Left renal pelvis (tissue), 4 donors: ENCODE measurements at places on chromosomes 6 and 20. TPM values are rescaled to one million over a fixed set of nuclear protein-coding genes. Genes with fewer than 3 reads are reported as not detected.

GRCh38 chr6:93177438-93177837, 241.9 kb downstream of the EPHA7 start:
- no peak for DNase-seq

DNA sequence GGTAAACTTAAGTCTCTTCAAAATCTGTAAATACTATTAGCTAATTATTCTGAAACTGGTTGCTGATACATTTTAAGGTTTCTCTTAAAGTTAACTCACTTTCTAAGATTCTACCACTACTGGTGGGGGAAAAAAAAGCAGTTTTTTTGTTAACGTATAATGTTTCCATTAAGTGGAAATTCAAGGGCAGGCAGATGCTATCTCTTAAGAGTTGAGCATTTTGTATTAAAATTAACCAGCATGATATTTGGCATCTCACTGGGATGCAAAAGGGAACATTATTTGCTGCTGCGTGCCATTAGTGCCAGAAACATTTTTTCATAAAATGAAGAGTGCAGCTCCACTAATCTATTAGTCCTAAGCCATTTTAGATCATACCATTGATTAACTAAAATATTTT, 246.2 kb downstream of the PRKN start:
- DNase-seq = no peak

- DNase-seq = no peak
These were observed 6.2 kb downstream of the LINC00237 start for GRCh38 chr20:21099751-21100577.

The BEND6 gene
- 5.0 TPM for polyA plus RNA-seq

DNA sequence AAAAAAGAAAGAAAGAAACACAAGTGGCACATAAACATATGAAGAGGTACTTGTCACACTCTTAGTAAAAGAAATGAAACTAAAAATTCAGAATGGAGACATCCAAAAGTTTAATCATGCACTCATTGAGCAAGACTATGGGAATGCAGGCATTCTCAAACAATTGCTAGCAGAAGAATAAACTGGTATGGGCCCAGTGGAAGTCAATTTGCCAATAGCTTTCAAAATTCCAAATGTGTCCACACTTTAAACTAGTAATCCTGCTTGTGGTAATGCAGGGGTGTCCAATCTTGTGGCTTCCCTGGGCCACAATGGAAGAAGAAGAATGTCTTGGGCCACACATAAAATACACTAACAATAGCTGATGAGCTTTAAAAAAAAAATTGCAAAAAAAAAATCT, 97.4 kb downstream of the EPB41L2 start:
- DNase-seq = no peak

DNA sequence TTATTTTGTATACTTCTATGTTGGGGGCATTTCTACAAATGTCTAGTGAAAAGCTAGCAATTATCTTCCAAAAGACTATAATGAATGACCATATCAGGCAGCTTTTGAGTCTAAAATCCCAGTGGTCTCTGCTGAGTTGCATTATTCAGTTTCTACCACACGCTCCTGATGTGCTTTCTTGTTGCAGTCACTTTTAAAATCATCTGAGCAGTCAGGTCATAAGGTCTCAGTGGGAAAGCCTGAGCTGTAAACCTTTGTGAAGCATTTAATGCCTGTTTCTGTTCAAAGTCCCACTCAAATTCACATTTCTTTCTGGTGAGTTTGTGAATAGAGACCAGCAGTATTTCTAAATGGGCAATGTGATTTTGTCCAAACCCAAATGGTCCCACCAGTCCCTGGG, 1681.5 kb downstream of the HACE1 start:
- no peak for DNase-seq

GRCh38 chr6:142476452-142476851, 174.6 kb downstream of the ADGRG6 start:
- no peak for DNase-seq

DNA sequence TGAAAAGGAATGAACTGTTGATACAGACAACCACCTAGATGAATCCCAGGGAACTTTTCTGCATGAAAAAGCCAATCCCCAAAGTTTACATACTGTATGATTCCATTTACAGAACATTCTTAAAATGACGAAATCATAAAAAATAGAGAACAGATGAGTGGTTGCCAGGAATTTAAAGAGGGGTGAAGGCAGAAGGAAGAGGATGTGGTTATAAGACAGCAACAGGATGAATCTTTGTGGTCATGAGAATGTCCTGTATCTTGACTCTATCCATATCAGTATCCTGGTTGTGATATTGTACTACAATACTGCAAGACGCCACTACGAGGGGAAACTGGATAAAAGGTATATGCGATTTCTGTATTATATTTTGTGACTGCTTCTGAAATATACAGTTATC, 70.1 kb upstream of the EMILIN3 start:
- DNase-seq = no peak

DNA sequence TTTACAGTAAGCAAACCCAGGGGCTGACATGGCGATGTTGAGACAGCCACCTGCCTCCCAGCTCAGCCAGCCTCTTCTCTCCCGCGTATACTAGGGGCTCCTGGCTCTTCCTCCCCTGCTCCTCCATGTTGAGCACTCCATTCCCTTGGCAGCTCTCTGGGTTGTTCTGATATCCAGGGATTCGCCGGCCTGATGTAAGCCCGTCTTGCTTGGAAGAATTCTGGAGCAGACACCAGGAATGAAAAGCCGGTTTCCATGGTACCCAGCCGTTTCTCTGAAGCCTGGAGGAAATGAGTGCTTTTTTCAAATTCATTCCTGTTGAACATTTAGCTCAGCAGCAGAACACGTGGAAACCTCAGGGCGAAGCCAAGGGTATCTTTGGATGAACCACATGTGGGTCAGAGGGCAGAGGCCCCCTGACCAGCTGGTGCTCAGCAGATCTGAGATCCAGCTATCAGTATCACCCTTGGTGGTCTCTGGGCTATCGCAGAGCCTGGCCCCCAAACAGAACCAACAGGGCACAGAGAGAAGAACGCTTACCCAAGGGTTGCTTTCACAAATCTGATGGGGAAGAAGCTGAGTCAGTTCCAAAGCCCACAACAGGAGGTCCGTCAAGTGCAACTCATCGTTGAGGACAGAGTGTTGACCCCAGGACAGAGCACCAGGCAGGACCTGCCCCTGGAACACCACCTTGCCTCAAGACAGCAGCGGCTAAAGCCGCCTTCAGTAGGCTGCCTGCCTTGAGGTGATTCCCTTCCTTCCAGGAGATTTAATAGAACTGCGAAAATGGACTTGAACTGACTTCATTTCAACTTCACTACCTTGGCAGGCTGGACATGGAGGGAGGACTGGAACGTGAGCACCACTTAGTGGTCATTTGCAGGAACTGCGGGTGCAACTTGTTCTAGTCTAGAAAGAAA, 96.1 kb upstream of the RIN2 start:
- no peak for DNase-seq

- no peak for DNase-seq
These were observed 13.9 kb upstream of the KLHL31 start for GRCh38 chr6:53679446-53679933.

DNA sequence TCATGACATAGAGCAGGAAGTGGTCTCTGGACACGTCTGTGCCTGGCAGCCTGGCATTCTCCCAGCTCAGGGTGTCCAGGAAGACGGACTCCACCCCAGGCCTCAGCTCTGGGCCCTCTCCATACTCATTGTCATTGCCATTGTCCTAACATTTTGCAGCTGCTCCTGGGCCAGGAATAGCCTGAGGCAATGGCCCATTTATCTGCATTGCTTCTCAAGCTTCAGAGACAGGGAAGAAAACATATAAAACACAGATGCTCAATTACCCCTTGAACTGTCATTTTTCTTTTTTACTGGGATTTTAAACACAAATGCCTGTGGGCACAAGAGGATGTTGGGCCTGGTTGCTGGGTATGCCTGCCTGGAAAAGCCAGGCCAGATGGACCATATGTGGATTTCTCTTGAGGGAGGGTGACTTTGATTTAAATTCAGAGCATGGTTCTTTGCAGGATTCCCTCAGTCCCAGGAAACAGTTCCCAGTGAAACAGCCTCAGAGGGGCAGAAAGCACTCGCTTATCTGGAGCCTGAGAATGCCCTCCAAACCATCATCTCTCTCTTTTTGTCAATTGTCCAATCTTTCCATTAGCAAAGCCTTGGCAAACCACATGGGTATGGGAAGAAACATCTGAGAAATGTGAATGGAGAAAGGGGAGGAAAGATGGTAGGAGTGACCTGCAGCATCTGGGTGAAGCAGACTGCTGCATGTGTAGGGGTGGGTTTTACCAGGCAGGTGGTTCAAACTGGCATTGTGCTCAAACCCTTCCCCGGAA, 17.9 kb downstream of the LAMP5 start:
- DNase-seq = no peak

GRCh38 chr6:12404651-12405050, 114.5 kb downstream of the EDN1 start:
- no peak for DNase-seq

The FKBP1C gene
- 7.9 TPM for polyA plus RNA-seq

DNA sequence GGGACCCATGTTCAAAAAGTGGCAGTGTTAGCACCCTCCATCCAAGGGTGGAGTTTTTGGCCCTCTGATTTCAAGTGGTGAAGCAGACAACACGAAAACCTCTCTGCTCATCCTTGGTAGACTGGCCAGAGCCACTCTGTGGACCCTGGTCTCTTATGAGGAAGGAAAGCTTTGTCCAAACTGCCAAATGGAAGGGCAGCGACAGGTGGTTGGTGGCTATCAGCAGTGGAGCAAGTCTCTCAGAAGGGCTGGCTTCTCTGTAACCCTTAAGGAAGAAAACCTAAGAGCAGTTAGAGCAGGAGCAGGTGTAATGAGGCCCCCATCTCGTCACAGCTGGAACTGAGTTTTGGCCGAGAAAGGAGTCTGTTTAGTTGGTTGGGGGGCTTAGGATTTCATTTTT, 155.8 kb downstream of the SLC16A10 start:
- DNase-seq = no peak

The NINL gene
- 37.9 TPM for polyA plus RNA-seq

DNA sequence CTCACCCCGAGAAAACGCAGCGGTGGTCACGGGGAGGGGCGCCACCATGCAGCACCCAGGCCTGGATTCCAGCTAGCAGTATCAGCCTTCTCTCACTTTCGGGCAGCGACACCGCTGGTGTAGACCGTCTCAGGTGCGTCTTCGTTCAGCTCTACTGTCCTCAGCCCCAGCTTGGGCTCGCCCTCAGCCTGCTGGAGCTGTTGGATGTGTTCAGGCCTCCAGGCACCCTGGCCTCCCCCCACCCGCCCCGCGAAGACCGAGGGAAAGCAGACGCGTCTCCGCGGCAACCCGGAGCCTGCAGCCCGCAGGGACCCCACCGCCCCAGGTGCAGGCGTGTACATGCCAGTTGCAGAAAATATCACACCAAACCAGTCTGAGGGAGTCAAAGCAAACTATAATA, 60.8 kb upstream of the CARMIL1 start:
- no peak for DNase-seq

The TSBP1 gene
- not detected for polyA plus RNA-seq

The SYCP2 gene
- 8.7 TPM for polyA plus RNA-seq

The CDSN gene
- not detected for polyA plus RNA-seq

The TTBK1 gene
- polyA plus RNA-seq = 0.44 TPM

DNA sequence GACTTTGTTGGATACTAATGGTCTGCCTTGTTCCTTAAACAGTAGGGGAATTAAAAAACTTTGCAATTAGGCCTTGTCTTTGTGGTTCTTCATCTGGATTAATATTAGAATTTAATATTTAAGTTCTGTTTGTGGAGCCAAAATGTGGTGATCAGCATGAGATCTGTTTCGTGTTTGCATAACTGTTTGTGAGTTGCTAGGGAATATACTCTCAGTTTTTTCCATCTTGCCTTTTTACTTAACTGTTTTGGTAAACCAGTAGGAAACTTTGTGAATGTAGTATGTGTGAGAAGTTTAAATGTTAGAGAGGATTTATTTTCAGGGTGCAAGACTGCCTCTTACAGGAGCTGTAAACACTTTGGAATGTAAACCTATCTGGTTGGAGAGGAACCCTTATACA, 35.6 kb downstream of the LRRC1 start:
- DNase-seq = no peak

The MUCL3 gene
- 0.03 TPM for polyA plus RNA-seq

DNA sequence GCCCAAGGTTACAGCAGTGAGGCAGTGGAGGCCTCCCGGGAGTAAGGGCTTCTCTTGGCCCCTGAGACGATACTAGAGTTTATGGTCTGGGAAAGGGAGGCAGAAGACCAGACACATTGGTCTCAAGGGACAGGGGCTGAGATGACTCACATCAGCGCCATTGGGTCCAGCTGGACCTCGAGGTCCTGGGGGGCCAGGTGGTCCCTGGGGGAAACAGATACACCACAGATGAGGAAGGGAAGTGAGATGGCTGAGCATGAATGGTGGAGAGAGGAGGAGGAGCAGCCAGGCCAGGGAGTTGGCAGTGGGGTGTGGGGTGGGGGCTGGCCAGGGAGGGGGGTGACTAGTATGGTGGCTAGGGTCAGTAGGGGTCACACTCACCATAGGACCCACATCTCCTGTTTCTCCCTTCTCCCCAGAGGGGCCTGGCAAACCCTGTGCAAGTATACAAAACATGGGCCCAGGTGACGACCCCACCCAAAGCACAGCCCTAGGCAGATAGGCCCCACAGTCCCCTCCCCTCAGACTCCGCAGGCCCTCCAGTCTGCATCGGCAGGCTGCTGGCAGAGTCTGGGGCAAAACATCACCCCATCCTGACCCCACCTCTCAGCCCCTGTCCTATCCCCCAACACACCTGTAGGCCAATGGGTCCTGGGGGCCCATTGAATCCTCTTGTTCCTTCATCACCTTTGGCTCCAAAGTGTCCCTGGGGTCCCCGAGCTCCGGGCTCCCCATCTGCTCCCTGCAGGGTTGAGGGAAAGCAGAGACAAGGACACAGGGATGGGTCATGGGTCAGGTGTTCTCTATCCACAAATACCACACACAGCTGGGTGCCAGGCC, 21.9 kb downstream of the COL11A2 start:
- DNase-seq = no peak

- DNase-seq = no peak
These were observed 130.9 kb downstream of the FOXA2 start for GRCh38 chr20:22453244-22454080.

DNA sequence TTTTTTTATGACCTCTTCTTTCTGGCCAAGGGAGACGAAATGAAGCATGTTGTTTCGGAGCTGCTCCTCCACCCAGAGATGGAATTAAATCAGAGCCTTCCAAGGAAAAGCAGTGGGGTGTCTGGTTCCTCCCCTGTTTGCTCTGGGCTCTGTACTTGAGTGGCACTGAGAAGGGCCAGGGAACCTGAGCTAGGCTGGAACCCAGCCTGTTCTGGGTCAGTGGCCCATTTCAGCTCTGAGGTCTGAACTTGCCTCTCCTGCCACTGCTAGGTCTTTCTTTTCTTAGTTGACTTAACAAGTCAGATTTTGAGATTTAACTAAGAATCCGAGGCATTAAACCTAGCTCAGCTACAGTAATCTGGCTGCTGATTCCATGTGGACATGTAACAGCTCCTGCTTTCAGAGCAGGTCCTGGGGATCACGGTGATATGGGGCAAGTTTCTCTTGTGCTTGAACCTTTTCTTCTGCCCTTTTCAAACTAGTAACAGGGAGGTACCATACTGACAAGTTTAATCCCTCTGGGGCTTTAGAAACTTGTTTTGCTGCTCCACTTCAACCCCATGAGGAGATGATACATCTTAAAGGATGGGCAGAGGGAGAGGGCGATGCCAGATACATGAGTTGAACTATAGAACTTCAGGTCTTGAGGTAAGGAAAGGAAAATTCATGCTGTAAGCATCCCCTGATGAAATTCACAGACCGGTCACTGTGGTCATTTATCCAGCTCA, 101.1 kb downstream of the SLC24A3 start:
- no peak for DNase-seq
